AG10803 (cell line): ENCODE measurements at places on chromosomes 1 and 21.

DNA sequence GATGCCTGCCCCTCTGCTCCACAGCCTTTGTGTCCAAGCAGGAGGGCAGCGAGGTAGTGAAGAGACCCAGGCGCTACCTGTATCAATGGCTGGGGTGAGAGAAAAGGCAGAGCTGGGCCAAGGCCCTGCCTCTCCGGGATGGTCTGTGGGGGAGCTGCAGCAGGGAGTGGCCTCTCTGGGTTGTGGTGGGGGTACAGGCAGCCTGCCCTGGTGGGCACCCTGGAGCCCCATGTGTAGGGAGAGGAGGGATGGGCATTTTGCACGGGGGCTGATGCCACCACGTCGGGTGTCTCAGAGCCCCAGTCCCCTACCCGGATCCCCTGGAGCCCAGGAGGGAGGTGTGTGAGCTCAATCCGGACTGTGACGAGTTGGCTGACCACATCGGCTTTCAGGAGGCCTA, 754 bp downstream of the BGLAP start:
- no peak for DNase-seq

DNA sequence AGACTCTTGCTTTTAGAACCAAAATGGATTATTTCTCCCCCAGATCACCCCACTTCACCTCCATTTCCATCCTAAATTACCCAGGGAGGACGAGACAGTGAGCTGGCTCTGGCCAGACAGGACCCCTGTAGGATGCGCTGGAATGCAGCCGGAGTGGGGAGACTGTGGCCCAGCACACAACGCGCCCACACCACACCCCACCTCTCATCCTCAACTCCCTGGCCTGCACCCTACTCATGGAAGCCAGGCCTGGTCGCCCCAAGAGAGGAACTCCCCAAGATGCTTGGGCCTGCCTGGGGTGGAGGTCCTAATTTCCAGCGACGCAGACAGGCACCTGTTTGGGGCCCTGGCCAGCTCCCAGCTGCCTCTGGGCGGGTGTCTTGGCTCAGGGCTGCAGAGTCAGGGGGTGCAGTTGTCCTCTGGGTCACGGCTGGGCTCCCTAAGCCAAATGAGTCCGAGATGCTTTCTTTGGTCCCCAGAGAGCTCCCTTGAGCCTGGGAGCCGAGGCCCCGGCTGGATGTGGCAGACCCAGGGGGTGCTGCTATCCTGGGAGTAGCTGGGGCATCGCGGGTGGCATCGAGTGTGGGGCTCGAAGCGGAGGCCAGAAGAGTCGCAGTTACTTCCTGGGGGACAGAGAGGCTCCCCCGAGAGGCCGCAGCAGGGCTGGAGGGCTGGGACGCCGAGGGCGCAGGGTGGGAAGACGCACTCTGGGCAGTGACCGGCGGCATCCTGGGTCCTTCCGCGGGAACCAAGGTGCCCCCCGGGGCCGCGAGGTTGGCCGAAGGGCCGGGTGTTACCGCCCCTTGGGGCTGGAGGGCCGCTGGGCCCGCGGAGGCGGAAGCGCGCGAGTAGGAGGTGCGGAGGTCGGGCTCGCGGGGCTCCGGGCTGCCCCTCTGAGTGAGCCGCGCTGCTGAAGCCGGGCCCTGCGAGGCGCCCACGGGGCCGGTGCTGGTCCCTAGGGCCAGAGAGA, 10.4 kb downstream of the CLEC20A start:
- DNase-seq = no peak

DNA sequence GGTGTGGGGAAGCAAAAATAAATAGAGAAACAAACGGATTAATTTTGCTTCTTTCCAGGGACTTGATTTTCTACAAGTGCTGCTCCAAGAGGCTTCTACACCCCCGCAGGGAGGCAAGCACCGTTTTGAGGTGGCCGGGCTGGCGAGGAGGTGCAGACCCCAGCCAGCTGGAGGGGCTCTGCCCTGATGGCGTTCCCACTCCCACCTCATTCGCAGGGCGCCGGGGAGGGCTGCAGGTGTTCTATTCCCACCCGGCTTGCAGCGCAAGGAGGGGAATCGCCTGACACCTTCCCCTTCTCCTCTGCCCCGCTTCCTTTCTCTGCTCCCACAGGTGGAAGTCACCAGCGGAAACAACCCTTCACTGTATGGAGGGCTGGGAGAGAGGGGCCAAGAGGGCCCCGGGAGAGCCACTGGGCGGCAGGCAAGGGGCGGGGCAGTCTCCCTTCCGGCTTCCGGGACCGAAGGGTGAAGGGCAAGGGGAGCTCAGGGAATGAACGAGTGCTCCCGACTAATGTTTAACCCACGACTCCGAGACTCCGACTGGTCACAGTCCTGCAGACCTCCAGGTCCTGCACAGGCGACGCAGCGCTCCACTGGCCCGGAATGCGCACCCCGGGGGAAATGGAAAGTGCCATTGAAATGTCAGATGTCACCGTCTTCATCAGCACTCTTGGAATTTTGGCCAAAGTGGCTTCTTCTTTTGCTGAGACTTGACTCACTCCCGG, 29.1 kb downstream of the TEX35 start:
- DNase-seq = no peak

- no peak for DNase-seq
Measured at GRCh38 chr1:230330157-230330556, 96.0 kb downstream of the PGBD5 start.

DNA sequence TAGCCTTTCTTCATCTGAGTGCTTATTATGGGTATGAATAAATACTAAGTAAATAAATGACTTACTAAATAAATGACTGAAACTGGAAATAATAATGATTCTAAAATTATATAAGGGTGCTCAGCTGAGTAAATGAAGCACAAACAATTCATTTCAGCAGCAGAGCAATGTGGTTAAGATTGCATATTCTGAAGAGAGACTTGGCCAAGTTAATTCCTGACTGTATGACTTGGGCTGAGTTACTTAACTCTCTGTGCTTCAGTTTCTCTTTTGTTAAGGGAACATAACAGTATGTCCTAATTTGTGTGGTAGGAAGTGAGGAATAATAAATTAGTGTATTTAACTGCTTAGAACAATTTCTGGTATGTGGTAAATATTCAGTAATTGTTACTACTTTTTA, 19.1 kb downstream of the AGL start:
- DNase-seq = peak; percentile 84

- peak; percentile 23 for DNase-seq
Measured at GRCh38 chr1:39385067-39385988, 106.1 kb upstream of the BMP8A start.

GRCh38 chr1:225762002-225762441, 15.6 kb upstream of the SRP9 start:
- DNase-seq = no peak

GRCh38 chr1:166053395-166053794, 113.4 kb downstream of the FAM78B start:
- DNase-seq = no peak

DNA sequence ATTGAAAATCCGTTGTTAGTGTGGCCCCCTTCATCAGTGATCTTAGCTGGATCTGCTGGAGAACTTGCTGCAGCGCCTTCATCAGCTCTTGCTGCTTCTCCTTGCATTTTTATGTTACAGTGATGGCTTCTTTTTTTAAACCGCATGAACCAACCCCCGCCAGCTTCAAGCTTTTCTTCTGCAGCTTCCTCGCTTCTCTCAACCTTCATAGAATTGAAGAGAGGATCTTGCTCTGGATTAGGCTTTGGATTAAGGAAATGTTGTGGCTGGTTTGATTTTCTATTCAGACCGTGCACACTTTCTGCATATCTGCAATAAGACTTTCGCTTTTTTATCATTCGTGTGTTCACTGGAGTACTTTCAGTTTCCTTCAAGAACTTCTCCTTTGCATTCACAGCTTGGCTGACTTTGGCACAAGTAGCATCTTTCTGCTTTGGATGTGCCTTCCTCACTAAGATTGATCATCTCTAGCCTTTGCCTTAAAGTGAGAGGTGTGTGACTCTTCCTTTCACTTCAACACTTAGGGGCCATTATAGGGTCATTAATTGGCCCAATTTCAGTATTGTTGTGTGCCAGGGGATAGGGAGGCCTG, 13.1 kb downstream of the RNF187 start:
- DNase-seq = no peak

DNA sequence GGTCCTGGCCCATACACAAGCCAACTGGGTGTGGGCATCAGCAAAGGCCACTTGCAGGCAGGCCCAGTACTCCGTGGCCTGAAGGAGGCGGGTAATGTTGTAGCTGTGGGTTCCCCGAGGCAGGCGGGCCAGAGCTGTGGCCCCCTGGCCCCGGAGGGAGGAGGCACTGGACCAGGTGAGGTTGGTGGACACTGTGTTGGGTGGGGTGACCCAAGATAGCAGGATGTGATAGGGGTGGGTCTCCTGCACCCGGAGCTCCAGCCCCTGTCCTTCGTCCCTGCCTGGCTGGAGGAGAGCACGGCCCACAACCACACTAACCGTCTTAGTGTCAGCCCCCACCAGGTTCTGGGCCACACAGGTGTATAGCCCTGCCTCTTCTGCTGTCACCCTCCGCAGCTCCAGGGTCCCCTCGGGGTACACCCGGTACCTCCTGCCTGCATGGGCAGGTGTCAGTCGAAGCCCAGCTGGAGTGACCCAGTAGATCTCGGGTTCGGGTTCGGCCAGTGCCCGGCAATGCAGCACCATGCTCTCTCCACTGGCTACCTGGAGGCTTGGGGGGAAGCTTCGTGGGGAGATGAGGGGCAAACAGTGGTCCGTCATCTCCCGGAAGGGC, 67.3 kb downstream of the LRRN2 start:
- DNase-seq = no peak

DNA sequence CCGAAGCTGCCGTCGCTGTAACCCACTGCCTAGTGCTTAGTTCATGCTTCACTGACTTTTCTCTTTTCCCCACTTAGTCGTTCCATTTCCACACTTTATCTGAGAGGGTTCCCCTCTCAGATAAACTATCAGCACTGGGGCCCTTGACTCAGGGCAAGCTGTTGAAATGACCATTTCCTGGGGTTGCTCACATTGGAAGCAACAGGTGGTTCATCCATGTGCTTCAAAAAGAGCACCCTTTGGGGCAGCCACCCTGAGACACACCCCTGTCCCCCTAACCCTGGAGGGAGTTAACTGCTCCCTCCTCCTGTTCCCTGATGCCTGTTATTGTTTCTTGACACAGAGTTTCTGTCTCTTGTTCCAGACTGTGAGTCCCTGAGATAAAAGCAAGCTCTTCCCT, 107.2 kb downstream of the PTPRU start:
- DNase-seq = no peak

GRCh38 chr21:45596704-45597318, 46.7 kb upstream of the PCBP3 start:
- peak; percentile 29 for DNase-seq

DNA sequence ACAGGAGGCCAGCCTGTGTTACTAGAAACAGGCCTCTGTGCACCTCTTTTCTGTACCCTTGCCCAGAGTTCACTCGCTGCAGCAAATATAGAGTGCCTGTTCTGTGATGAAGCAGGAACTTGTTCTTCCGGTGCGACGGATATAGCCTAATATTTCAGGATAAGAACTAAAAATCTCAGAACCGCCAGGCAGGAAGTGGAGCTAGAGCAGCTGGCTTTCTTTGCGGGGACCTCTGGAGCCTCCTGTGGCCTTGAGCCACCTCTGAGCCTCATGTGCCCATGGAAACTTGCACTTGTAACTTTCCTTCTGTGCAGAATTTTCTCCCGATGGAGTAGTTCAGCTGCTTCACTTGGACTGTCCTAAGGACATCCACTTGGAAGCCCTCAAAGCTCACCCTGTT, 44.5 kb upstream of the VAMP3 start:
- no peak for DNase-seq

DNA sequence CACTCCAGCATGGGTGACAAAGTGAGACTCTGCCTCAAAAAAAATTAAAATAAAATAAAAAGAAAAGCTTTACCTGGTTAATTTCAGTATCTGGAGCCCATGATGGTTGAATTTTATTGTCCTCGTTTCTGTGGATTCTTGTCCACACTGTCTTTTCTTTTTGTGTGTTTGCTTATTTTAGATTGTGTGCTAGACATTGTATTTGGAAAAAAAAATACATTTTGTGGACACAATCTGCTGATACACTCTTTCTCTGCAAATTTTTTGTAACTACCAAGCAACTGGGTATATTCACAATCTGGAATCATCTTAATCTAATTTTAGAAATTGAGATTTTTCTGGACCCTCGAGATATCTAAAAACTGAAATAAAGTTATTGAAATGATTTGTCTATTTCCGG, 41.6 kb upstream of the PDE9A start:
- DNase-seq = no peak

DNA sequence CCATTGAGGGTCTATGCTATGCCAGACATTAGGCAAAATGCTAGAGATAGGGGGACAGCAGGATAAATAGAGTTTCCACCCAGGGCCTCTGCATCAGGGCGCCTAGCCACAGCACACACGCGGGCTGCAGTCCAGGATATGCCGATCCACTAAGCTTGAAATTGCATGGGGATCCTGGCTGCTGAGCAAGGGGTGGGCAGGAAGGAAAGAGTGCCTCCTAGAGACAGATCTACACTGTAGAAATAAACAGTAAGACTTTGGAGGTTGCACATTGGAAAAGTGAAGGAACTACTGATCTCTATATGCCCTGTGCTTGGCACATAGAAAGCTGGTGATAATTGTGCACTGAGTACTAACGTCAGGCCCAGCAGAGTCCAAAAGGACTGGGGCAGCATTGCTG, 411.1 kb downstream of the PRDM2 start:
- DNase-seq = no peak

DNA sequence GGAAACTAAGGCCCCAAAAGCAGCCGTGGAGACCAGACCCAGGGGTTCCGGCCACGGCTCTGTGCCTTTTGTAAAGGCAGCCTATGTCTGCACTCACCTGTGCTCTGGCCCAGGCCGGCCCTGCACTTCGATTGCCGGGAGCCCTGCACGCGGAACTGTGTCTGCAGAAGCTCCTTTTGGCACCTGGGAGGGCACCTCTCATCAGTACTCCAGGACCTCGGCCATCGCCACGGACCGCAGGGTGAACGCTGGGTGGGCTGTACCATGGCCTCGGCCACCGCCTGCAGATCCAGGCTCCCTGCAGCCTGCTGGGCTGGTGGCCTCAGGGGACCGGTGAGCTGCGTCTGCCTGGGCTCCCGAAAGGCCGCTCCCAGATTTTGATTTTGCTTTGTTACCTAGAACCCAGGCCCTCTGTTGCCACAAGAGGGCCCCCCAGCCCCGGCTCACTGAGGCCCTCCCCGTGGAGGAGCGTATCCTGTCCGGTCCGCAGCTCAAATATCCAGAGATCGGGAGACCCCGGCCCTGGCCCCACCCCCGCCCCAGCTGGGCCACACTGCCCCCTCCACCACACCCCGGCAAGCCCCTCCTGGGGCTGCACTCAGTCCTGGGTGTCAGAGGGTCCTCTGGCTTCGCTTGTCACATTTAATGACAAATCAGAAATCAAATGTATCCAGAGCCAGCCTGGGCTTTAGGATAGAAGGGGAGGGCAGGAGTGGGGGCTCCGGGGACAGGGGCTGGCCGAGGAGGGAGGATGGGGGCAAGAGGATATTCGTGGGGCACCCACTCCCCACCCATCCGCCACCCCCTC, 60.2 kb upstream of the PDE9A start:
- DNase-seq = peak; percentile 34

GRCh38 chr1:78240191-78240590, 194.4 kb downstream of the GIPC2 start:
- no peak for DNase-seq

GRCh38 chr1:197633447-197634078, 141.7 kb downstream of the DENND1B start:
- no peak for DNase-seq

- no peak for DNase-seq
Measured at GRCh38 chr1:160550572-160551034, 27.5 kb upstream of the SLAMF6 start.

GRCh38 chr1:19435181-19435580, 50.2 kb downstream of the CAPZB start:
- peak; percentile 87 for DNase-seq
